Stimulated activated CD4-positive, alpha-beta T cell treated with anti-CD3 and anti-CD28 coated beads, TNF-alpha, amount 100 ng/mL, for 48 hours (primary cell): ENCODE measurements at places on chromosomes 3 and 15.

DNA sequence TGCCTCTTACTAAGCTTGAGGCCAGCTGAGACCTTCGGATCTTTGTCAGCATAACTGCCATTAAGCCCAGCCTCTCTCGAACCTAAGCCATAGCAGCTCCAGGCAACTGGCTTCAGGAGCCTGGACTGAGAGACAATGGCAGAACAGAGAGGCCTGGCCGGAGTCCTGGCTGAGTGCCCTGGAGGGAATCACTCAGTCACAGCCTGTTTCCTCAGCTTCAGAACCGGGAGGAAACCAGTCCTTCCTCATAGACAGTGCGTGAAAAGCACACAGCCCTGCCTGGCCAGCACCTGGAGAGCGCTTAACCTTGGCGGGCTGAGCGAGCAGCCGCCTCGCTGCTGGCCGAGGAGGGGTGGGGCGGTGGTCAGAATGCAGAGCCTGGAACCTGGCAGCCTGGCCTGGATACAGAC lies 21.6 kb downstream of the RNU5B-1 start:
- no peak for DNase-seq

DNA sequence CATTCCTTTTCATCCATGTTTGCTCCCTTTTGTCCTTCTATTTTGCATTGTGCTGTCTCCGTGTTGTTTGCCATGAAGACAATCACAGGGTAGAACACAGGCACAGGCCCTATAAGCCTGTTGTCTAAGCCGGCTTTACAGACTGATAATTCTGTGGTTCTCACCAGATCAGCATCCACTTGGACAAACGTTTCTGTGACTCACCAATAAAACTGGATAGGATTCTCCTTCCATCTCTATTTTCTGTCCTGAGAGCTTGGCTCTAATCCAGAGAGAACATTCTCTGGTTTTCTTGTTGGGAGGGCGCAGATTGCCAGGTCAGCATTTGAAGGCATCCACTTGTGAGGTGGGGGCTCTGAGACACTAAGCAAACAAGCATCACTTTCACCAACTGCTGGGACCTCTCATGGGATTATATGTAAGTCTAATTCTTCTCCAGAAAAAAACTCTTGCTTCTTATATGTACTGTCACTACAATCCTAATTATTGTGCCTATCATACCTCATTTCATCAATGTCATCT lies 101.6 kb downstream of the ERC2 start:
- no peak for DNase-seq

DNA sequence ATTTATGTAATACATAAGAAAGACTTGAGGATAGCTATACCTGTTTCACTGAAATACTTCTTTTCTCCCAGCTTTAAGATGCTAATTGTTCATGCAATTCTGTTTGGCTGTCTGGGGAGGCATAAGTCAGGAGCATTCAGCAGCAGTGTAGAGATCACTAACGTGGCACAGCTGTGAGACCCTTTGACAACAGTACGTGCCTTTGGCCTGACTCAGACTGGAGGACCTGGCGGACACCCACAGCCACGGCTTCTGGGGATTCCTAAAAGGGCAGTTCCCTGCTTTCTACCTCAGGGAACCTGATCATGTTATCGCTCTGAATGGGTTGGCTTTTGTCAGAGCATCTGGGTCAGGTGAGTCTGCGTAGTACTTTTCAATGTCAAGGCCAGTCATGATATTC lies 295.0 kb upstream of the ICE2 start:
- DNase-seq = no peak

DNA sequence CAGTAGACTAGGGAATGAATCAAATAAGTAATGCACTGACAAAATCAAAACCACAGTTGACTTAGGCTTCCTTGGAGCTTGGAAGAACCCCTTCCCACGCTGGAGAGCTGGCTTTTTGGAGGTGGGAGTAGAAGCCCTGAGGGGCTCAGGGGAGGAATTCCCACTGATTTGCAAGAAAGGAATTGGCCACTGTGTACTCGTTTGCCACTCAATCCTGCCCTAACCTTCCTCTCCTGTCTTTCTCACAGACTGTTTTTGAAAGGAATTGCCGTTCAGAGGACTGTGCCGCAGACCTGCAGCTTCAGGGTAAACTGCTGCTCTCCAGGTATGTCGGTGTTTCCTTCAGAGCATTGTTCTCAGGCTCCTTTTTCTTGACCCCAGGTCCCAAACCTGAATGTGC lies 208.2 kb upstream of the CTDSPL start:
- DNase-seq = no peak

DNA sequence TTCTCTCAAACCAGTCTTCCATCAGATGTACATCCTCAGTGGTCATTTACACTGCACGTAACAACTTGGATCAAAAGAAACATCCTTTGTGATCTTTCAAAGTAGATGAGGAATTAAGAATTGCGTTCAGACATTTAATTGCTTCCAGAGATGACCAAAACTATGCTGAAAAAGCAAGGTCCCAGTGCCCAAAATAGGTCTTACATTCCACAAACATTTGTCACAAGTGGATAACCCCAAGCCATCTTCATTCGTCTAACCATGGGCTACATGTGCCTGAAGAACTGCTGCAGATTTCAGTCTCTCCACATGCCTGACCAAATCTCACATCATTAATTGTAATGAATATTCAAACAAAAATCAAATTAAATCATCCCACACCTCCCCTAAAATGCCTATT lies 273.6 kb downstream of the SHOX2 start:
- DNase-seq = no peak

DNA sequence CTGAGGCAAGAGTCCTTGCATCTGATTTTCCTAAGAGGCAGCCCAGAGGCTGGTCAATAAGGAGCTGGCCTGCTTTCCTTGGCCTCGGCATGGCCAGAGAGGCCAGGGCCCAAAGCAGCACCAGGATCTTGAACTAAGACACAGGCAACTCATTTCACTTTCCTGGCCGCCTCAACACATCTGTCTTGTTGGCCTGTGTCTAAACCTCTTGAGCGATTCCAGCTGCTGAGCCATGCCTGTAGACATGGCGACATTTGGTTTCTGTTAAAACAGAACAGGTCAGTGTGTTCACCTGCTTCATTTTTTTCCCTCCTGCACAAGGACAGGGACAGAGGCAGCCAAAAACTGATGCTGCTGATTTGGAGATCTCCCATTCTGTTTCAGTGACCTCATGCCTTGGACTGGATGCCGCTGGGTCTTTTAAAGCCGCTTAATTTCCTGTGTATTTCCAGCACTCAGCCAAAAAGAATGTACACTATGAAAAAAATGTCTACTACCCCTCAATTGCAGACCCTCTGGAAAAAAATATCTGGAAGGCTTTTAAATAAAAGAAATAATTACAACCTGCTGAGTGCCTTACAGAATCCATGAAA lies 266.6 kb upstream of the ICE2 start:
- DNase-seq = no peak

DNA sequence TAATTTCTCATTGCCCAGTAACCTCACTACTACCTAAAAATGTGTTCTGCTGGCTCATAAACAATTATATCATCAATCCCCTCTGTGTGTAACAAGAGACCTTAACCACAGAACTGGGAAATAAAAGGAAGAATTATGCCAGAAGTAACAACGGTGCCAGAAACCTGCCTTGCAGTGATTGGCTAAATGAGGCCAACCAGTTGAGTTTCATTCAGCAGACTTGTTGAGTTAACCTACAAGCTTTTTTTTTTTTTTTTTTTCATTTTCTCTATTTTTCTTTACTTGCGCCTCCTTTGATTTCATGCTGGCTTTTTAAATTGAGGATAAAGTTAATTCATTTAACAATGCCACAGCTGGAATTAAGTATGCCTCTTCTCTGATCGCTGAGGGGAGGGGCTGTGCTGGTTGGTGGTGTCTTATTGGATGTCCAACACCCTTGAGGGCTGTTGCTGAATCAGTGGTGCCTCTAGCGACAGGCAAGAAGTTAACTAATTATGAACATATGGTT lies 30.0 kb upstream of the GMNC start:
- DNase-seq = no peak
